ENCODE measurements at places on chromosomes 2 and 18. TPM values are rescaled to one million over a fixed set of nuclear protein-coding genes. Genes with fewer than 3 reads are reported as not detected.

DNA sequence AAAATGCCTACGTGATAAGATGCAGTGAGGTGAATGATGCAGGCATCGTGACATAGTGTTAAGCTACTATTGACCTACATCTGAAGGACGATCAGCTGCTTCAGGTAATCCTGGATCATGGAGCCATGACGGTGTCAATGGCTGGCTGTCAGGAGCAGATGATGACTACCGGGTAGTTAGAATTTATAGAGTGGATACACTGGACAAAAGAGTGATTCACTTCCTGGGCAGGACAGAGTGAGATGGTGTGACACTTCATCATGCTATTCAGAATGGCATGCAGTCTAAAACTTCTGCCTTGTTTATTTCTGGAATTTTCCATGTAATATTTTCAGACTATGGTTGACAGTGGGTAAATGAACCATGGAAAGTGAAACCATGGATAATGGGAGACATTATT is 29.5 kb downstream of the METTL8 start:
- DNase-seq, result no peak

DNA sequence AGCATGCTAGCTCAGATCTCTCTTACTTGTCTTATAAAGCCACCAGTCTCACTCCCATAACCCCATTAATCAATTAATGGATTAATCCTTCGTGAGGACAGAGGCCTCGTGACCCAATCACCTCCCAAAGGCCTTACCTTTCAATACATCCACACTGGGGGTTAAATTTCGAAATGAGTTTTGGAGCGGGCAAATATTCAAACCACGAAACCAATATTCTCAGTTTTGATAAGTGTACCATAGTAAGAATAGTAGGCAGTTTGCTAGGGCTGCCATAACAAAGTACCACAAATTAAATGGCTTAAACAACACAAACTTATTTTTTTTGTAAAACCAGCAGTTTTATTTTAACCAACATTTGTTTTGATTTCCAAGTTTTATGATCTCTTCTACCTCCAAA is 15.2 kb downstream of the HIBCH start:
- no peak for DNase-seq

DNA sequence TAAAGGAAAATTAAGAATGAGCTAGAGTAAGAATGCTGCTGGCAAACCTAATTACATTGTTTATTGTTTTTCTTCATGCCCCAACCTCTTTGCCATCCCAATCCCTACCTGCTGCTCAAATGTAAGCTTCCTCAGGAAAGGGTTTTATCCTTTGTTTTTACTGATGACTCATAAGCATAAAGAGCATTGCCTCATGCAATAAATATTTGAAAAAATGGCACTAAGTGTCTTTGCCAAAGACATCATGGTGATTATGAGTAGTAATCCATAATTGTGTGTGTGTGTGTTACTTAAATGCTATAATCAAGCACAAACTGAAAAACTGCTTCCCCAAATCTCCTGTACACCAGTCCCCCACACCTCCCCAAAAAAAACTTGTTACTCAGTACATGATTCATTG is 53.4 kb downstream of the DNER start:
- DNase-seq, result no peak

DNA sequence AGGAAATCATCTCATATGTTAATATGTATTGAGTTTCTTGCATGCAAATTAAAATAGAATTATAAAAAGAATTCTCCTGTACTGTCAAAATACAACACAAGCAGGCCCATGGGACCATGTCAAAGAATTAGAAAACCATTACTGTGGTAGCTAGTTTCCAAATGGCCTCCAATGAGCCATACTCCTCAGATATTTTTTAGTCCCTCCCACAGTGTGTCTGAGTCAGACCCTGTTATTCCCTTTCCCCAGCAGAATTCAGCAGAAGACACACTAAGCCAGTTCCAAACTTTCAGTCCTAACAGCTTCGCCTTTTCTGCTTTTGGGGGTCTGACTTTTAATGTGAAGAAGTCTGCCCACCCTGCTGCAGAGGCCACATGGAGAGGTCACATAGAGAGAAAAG is 86.7 kb downstream of the FIGN start:
- DNase-seq, result no peak

DNA sequence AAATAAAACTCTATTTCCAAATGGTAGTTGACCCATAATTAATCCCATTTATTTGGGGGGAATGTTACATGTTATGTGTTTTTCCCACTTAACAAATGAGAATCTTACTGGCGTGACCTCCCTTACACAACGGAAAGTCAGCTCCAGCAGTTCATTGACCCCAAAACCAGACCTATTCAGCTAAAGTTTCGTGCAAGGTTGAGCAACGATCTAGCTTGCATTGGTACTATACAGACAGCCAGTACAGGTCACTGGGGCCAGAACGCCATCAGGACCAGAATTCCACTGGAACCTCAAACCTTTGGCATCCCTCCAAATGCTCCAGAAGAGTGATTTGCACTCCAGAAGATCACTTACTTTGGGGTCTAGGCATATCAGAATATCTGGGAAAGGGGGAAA is 6.8 kb upstream of the CTAGE1 start:
- no peak for DNase-seq

The RAB6C gene
- total RNA-seq, result 0.34 TPM

- DNase-seq, result no peak
These were observed 5.9 kb downstream of the IWS1 start for GRCh38 chr2:127520424-127520823.

GRCh38 chr2:190984595-190984994 is 29.4 kb downstream of the STAT1 start:
- DNase-seq, result no peak

DNA sequence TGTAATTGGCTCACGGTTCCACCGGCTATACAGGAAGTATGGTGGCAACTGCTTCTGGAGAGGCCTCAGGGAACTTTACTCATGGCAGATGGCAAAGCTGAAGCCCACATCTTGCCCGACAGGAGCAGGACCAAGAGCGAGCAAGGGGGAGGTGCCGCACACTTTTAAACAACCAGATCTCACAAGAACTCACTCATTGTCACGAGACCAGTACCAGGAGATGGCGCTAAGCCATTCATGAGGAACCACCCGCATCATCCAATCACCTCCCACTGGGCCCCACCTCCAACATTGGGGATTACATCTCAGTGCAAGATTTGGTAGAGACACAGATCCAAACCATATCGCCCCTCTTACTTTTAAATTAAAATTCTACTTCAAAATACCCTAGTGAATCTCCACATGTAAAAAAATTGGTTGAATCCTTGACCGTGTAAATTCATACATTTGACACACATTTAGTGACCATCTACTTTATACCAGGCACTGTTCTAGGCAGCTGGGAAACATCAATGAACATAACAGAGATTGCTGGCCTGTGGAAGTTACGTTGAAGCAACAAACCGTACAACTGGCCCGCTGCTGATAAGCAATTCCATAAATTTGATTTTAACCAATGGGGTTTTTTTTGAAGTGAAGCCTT is 87.6 kb downstream of the ALPK2 start:
- DNase-seq, result no peak

DNA sequence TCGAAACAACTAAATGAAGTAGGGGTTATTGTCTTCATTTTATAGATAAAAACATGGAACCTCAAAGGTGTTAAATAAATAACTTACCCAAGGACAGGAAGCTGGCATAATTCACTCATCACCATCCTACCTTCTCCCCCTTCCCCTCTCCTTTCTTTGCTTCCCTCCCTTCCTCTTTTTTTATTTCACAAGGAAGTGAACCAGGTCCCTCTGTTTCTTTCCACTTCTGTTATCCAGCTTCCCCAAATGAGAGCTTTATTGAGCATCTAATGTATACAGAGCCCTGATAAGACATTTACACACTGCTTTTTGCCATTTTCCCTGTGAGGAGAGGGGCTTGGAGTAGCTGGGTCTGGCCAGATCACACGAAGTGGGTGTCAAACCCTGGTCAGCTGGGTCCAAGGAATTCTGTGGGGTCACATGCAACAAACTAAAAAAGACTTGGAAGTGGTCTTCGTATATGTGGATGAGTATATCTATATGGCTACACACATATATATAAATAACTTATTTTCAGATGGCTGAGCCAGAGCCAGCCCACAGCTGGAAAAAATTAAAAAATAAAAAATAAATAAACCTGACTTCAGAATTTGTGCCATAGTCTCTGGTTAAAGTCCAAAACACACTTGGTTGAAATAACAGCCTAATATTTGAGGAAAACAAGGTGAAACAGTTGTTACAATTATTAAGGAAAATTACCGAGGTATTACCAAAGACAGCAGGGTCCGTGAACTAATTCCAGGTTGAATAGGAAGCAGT is 49.3 kb upstream of the FOSL2 start:
- DNase-seq, result no peak

- DNase-seq, result no peak
These were observed 139.8 kb upstream of the ZC3H15 start for GRCh38 chr2:186346216-186346615.

The POMC gene
- 0.68 TPM for total RNA-seq

GRCh38 chr18:36532394-36532793 is 234.9 kb downstream of the FHOD3 start:
- no peak for DNase-seq

- no peak for DNase-seq
These were observed 14.5 kb downstream of the IL1R2 start for GRCh38 chr2:102005989-102006885.

DNA sequence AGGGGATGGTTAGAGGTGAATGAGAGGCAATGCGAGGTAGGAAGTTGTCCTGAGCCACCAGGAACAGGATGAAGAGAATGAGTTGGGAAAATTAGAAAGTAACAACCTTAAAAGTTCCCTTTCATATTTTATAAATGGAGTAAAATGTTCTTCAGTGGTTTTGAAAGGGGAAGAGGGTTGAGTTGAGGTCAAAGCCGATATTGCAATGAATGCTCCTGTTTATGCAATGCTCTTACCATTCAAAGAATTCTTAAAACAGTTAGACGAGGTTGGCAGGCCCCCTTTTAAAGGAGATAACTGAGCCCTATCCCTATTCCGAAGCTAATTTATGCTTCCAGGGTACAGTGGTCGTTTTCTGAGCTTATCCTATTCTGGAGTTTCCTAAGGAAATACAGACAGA is 2110.3 kb upstream of the CELF4 start:
- no peak for DNase-seq

GRCh38 chr2:60925994-60926740 is 44.8 kb downstream of the REL start:
- no peak for DNase-seq

The COPS8 gene
- total RNA-seq, result 46.1 TPM

- no peak for DNase-seq
These were observed 8.0 kb downstream of the ZEB2 start for GRCh38 chr2:144511937-144512336.

The EMX1 gene
- total RNA-seq, result not detected

GRCh38 chr2:218476676-218477075 is 57.8 kb downstream of the VIL1 start:
- DNase-seq, result no peak

GRCh38 chr2:3171564-3172264 is 205.9 kb downstream of the EIPR1 start:
- no peak for DNase-seq

GRCh38 chr2:12428786-12429185 is 287.9 kb upstream of the TRIB2 start:
- no peak for DNase-seq

DNA sequence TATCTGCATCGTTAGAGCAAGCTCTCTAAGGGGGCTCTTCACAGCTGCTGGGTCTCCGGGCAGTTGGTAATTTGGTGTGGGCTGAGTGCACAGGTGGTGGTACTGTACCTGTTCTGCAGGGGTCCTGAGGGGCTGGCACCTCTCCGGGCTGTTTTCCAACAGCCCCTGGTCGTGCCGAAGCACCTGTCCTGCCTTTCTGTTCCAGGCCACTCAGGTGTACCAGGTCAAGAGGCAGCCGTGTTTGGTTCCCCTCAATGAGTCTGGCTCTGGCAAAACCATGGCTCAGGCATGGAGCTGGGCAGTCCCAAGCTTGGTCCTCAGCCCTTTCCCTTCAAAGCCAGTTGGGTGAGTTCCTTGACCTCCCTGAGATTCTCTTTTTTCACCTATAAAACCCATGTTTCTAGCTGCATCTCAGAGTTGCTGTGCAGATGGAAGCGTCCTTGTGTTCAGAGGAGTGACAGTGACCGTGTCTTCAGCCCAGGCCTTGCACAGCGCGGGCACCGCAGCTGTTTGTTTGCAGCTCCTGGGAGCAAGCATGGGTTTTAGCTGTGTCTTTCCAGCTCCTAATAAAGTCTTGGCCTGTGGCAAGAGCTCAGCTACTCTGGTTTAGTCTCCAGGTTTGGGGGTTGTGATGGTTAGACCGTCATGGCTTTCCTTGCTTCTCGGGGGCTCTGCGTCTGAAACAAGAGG is 110.9 kb downstream of the GLI2 start:
- no peak for DNase-seq

The CABLES1 gene
- 8.1 TPM for total RNA-seq

The SH3YL1 gene
- 90.3 TPM for total RNA-seq

GRCh38 chr2:137250401-137250800 is 485.1 kb downstream of the THSD7B start:
- DNase-seq, result no peak

The GALNT5 gene
- total RNA-seq, result 0.29 TPM

DNA sequence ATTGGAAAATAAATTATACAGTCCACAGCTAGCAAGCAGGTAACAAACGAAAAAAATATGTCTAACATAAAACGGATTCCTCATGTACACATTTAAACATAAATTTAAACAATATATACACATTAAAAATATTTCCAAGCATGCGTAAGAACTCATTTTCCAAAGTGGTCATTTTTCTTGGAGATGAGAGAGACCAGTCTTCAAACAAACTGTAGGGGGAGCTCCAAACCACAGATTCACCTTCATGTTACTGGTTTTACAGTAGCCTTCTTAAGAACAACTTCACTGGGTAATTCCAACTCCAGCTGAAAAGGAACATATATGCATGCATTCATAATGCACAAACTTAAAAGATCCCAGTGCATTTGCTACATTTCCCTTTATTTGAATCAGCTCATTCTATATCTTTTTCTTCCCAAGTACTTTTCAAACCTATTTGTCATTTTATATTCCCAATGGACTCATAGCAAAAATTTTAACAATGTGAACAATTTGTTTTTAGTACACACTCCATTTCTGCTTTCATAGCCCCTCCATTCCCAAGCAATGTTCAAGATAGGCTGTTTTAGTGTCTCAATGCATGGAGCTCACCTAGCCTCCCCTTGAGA is 4.7 kb upstream of the STAMBP start:
- peak; percentile 56 for DNase-seq

- no peak for DNase-seq
These were observed 101.1 kb upstream of the FZD7 start for GRCh38 chr2:201932511-201932910.

GRCh38 chr2:69964353-69964841 is 3.0 kb upstream of the ASPRV1 start:
- no peak for DNase-seq

The PLCD4 gene
- total RNA-seq, result 3.9 TPM

DNA sequence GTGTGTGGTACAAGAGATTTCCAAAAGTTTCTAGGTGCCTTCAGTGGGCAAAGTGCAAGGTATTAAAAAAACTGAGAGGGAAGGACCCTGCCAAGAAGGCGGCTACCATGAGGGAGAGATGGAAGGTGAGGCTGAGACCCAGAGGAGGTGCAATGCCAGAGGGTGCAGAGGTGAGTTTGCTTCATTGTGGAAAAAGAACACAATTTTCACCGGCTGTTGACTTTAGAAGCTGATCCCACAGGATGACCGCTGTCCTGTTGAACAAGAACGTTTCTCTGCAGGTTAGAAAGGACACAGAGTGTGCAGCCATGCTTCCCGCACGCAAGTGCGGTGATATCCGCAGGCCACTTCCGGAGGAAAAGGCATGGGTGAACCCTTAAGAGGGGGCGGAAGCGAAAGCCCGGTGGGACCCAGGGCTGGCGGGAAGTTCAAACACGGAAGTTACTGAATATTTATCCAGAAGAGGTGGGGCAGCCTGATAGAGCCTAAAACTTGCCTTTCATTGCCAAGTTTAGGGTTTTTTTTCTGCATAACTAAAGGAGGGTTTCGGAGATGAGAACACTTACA is 16.6 kb downstream of the SP110 start:
- no peak for DNase-seq

The POTEI gene
- not detected for total RNA-seq

The LYPD6B gene
- total RNA-seq, result 76.0 TPM

Measured in ureter (tissue), 1 donor.